ENCODE measurements at places on chromosomes 6 and 20.

DNA sequence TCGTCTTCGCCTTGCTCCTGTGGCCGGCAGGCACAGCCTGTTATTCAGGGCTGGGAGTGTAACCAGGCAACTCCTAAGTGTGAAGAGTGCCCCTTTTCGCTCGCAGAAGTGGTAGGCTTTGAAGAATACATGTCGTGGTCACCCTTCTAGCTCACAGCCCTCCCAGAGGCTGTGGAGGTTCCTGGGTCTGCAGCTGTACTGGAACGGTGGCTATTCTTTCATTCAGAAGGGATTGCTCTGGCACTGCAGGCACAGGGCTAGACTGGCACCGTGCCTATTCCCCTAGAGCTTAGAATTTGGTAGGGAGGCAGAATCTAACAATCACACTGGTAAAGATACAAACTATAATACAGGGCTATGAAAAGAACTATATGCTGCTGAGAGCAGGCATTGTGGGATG is 1.1 kb upstream of the SRSF12 start:
- H3K4me3 ChIP-seq = no peak overlapping the region
- no peak for DNase-seq
- H3K36me3 ChIP-seq = no peaks in the 10 kb centered on the region

- H3K27me3 ChIP-seq = no peaks in the 10 kb centered on the region
- no peaks in the 10 kb centered on the region for H3K4me1 ChIP-seq
- DNase-seq = no peak
Observed at GRCh38 chr6:44842616-44843015, 455.1 kb downstream of the CDC5L start.

DNA sequence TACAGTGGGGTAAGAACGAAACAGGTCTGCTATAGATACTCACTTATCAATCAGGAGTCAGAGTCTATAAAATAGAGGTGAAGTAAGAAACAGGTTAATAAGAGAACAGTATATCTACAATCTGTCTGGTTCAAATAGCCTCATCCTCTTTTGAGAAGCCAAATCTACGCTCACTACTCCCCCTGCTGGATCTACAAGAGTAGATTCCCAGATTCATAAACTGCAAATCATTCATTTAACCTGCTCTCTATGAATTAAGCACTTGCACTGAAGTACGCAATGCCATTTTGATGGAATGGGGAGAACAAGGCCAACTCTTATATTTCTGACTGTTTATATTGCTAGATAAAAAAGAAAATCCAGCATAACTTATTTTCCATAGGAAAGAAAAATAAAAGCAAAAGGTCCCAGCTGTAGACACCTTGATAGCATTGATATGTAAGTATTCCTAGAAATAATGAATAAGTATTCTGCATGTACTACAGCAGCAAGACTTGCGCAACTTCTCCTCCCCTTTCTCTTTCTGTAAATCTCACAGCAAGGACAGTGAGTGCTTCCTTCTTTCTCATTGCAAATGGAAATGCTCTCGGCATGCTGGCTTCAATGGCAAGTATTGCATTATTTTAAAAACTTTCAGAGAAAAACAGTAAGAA is 92.3 kb downstream of the RFX6 start:
- no peaks in the 10 kb centered on the region for H3K36me3 ChIP-seq
- H3K27ac ChIP-seq = no peak overlapping the region
- no peak for DNase-seq
- no peak overlapping the region for H3K4me3 ChIP-seq

GRCh38 chr6:156879591-156879990 is 102.4 kb downstream of the ARID1B start:
- no peak overlapping the region for H3K4me3 ChIP-seq
- no peak for DNase-seq
- no peaks in the 10 kb centered on the region for H3K27me3 ChIP-seq
- no peak overlapping the region for H3K27ac ChIP-seq

GRCh38 chr20:49287555-49288249 is 9.8 kb upstream of the ZNFX1 start:
- H3K27me3 ChIP-seq = no peaks in the 10 kb centered on the region
- DNase-seq = no peak
- peaks cover 3% of the 10 kb centered on the region for H3K36me3 ChIP-seq
- H3K4me3 ChIP-seq = no peak overlapping the region
- no peaks in the 10 kb centered on the region for H3K4me1 ChIP-seq

- no peaks in the 10 kb centered on the region for H3K27me3 ChIP-seq
- DNase-seq = no peak
- peaks cover 21% of the 10 kb centered on the region for H3K4me1 ChIP-seq
- H3K36me3 ChIP-seq = no peaks in the 10 kb centered on the region
- H3K4me3 ChIP-seq = no peak overlapping the region
Observed at GRCh38 chr6:63560801-63561287, 11.4 kb upstream of the LOC128125822 start.

GRCh38 chr20:22999756-23000155 is 35.4 kb upstream of the SSTR4 start:
- DNase-seq = no peak
- H3K27me3 ChIP-seq = no peaks in the 10 kb centered on the region
- no peaks in the 10 kb centered on the region for H3K4me1 ChIP-seq
- H3K36me3 ChIP-seq = no peaks in the 10 kb centered on the region

- H3K36me3 ChIP-seq = no peaks in the 10 kb centered on the region
- H3K27me3 ChIP-seq = no peaks in the 10 kb centered on the region
- H3K27ac ChIP-seq = no peak overlapping the region
- DNase-seq = no peak
Observed at GRCh38 chr6:23349521-23350147, 776.4 kb upstream of the NRSN1 start.

- H3K27ac ChIP-seq = no peak overlapping the region
- H3K4me1 ChIP-seq = no peaks in the 10 kb centered on the region
- no peak for DNase-seq
- no peak overlapping the region for H3K4me3 ChIP-seq
Observed at GRCh38 chr6:101645770-101646169, 252.3 kb downstream of the GRIK2 start.

- no peaks in the 10 kb centered on the region for H3K27me3 ChIP-seq
- H3K4me1 ChIP-seq = no peaks in the 10 kb centered on the region
- no peak for DNase-seq
- H3K36me3 ChIP-seq = no peaks in the 10 kb centered on the region
- no peak overlapping the region for H3K4me3 ChIP-seq
Observed at GRCh38 chr20:694496-694895, 18.9 kb upstream of the SCRT2 start.

DNA sequence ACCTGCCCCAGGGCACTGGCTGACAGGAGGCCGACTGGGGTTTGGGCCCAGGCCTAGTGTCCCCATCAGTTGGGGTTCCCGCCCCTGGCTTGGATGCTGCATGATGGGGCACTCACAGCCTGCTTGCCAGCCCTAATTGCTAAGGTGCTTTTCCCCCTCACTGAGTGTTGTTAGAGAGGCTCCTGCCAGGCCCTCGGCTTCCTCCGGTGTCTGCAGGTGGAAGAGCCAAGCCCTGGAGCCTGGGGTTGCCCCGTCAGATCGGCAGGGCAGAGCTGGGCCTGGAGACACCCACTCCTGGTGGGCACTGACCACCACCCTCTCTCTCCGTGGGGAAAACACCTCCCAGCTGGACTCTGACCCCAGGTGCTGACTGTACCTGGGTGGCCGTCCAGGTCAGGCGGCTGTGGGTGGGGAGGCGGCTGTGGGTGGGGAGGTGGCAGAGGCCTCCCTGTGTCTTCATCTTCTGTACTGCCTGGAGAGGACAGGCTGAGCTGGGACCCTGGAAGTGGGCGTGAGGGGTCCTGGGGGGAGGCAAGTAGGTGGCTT is 6.0 kb upstream of the CABLES2 start:
- H3K27me3 ChIP-seq = no peaks in the 10 kb centered on the region
- H3K4me3 ChIP-seq = no peak overlapping the region
- DNase-seq = no peak
- H3K27ac ChIP-seq = no peak overlapping the region

GRCh38 chr6:54083287-54083686 is 28.0 kb upstream of the MLIP start:
- H3K27me3 ChIP-seq = no peaks in the 10 kb centered on the region
- H3K36me3 ChIP-seq = no peaks in the 10 kb centered on the region
- H3K4me3 ChIP-seq = no peak overlapping the region
- DNase-seq = no peak

DNA sequence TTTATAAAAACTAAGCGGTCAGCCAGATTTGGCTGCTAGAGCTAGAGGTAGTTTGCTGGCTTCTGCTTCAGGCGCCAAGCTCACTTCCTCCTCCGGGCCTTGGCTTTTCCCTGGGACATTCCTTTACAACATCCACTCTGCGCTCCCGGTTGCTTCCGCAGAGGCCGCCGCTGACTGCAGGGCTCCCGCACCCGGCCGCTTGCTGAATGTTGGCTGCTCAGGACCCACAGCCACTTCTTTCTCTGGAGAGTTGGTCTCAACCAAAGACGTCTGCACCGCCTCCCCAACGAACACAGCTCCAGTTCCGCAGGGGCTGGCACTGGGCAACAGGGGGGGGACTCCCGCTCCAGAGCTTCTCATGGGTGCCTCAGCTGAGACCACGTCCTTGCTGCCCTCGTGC is 282.8 kb downstream of the TFAP2C start:
- no peak overlapping the region for H3K4me3 ChIP-seq
- peaks cover 29% of the 10 kb centered on the region for H3K4me1 ChIP-seq
- no peaks in the 10 kb centered on the region for H3K27me3 ChIP-seq
- no peak overlapping the region for H3K27ac ChIP-seq
- DNase-seq = no peak

GRCh38 chr6:45829873-45830272 is 185.8 kb downstream of the CLIC5 start:
- no peak overlapping the region for H3K4me3 ChIP-seq
- no peak for DNase-seq
- no peak overlapping the region for H3K27ac ChIP-seq
- no peaks in the 10 kb centered on the region for H3K27me3 ChIP-seq

DNA sequence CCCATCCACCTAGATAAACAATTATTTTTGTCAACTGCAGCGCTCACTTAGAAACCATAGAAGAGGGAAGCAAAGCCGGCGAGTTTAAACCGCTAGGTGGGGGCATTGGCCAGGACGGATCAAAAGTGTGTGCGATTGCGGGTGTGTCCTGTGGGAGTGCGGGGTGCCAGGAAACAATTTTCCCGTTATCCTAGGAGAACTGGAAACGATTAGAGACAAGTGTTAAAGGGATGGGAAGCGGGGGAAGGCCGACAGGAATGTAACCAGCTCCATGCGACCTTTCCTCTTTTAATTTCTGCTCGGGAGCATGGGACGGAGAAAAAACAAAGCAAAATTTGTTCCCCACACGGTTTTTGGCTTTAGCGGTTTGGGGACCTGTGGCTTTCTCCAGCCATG is 2.8 kb upstream of the HTR1B start:
- peak overlapping the region; percentile 39 for H3K4me3 ChIP-seq
- H3K27me3 ChIP-seq = no peaks in the 10 kb centered on the region
- H3K36me3 ChIP-seq = no peaks in the 10 kb centered on the region
- H3K27ac ChIP-seq = no peak overlapping the region

- H3K36me3 ChIP-seq = no peaks in the 10 kb centered on the region
- no peaks in the 10 kb centered on the region for H3K4me1 ChIP-seq
- DNase-seq = no peak
- H3K27me3 ChIP-seq = no peaks in the 10 kb centered on the region
Observed at GRCh38 chr6:166595061-166595780, 8.7 kb upstream of the RAMACL start.

All from pancreas (tissue), 10 donors.